ENCODE measurements at places on chromosomes 7 and 10. TPM values are rescaled to one million over a fixed set of nuclear protein-coding genes. Genes with fewer than 3 reads are reported as not detected.

Gene LRRD1
- not detected for total RNA-seq

Gene GALNT11
- 30.4 TPM for total RNA-seq

Gene ADIRF
- total RNA-seq, result not detected

Gene C10orf53
- total RNA-seq, result not detected

Gene ADAM12
- 0.11 TPM for total RNA-seq

Gene ITPRID1
- total RNA-seq, result 0.21 TPM

Measured in A673 (cell line).